ENCODE measurements at places on chromosomes 2 and 18. TPM values are rescaled to one million over a fixed set of nuclear protein-coding genes. Genes with fewer than 3 reads are reported as not detected.
A peak's percentile ranks its signal among the peaks of the same experiment; 100 is the strongest.

Gene GPBAR1
- total RNA-seq, result not detected

Gene HRH4
- total RNA-seq, result 0.06 TPM

Gene DSG4
- not detected for total RNA-seq

Gene ITGA6
- total RNA-seq, result 42.4 TPM

Gene PUM2
- total RNA-seq, result 50.5 TPM

Gene RESP18
- total RNA-seq, result not detected

Gene AGXT
- not detected for total RNA-seq

Gene RIT2
- total RNA-seq, result not detected

DNA sequence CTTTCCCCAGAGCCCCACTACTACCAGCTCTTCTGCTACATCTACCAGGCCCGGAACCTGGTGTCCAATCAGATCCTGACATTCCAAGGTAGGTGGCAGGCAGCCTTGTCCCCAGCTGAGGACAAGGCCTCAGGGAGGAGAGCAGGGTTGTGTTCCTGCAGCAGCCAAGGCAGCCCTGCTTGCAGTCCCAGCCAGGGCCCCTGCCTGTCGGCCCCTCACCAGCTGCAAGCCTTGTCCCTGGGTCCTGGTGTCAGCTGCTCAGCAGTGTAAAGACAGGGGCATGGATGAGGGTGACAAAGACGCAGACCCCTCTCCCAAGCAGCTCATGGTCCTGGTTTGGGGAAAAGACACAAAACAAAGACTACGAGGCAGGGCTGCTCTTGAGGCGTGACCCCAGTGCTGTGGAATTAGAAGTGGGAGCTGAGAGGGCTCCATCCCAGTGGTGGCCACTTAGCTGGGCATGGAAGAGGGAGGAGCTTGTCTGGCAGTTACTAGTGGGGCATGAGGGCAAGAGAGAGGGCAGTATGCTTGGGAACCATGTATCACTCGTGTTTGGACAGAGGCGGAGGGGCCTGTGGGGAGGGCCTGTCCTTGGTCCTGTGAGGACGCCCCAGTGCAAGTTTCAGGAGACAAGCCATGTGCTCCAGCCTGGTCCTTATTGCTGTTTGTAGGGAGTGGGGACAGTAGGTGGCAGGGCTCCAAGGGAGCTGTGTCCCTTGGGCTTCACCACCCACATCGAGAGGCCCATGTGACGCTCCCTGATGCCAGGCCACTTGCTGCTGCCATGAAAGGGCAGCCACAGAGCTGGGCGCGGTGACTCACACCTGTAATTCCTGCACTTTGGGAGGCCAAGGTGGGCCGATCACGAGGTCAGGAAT is 47.5 kb downstream of the LMAN2L start:
- DNase-seq, result no peak

DNA sequence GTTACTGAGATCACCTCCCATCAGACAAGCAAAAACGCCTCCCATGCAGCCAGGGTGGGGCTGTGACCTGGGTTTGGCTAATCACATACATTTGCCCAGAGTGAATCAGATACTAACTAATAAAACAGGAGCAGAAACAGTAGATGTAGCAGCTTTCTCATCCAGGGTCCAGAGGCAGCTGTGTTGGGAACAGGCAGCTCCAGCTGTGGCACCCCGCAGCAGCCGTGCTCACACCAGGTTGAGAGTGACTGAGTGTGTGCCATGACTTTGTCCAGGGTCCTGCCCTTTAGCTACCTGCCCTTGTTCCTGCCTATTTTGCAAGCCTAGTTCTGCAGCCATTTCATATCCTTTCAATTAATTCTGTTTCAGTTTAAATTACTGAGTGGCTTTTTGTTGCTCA is 20.5 kb downstream of the DDX18 start:
- no peak for DNase-seq

DNA sequence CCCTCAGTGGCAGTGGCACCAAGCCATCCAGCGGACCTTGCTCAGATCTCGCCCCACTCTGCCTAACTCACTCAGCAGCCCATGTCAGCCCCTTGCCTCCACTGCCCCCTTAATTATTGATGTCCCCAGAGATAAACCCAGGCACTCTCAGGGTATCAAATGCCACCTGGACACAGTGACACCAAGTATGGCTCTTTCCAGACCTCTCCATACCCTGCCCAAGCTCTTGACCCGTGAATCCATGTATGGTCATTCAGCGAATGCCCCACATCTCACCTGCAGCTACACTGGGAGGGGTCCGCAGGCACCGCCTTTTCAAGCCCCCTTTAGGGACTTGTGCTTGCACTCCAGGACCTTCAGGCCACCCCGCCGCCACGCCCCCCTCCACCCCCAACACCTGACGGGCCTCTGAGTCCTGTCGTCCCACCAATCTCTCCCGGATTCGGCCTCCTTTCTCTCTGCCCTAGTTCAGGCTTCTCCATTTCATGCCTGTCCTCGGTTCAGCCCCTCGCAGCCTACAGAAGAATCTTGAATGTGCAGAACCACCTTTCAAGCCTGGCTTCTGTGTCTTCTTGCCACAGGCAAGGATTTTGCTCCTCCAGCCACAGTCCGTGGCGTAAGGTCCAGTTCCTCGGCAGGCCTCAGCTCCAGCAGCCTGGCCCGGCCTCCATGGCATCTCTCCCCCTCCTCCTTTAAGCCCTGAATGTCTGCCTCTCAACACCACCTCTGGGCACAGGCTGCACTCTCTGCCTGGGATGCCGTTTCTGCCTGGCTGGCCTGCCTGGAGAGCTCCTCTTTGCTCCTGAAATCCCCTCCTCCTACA is 54.1 kb upstream of the ODC1 start:
- no peak for DNase-seq

GRCh38 chr18:62663731-62664336 is 51.5 kb upstream of the PHLPP1 start:
- peak; percentile 72 for DNase-seq

GRCh38 chr2:172972005-172972619 is 103.5 kb upstream of the MAP3K20 start:
- DNase-seq, result peak; percentile 46

DNA sequence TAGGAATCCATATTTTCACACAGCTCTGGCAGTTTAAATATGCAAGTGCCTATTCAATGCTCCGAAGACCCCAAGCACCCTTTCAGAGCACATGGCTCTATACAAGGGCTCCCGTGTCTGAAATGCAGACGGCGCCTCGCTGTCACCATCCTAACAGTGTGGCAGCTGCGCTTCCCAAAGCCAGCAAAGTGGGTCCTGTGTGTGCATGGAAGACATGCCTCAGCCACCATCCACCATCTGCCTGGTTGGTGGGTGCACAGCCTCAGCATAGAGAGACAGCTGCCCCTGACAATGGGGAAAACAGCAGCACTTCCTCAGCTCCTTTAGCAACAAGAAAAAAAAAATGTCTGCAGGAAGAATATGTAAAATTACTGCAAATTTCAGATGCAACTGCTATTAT is 218.1 kb downstream of the SP3 start:
- no peak for DNase-seq

- DNase-seq, result peak; percentile 91
Observed at GRCh38 chr2:36403675-36404230, 48.2 kb downstream of the CRIM1 start.
